Activated T-helper 17 cell treated with anti-CD3 and anti-CD28 coated beads, Interleukin-2, amount 50 U/mL, for 72 hours (primary cell): ENCODE measurements at places on chromosomes 5 and 9.

DNA sequence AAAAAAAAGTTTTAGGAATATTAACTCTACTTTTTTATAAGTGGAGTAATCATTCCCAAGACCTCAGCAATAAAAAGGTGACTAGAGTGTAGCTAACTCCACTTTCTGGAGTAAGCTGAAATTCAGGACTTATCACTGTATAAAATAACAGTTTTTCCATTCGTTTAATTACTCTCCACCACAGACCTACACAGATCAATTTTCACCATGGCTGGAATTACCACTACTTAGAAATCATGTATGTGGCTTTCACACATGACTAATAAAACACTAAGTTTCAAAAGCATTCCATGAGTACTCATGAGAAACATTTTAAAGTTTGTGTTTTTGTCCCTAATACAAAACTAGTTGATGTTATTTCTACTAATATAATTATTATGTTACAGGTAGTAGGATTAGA lies 9.9 kb downstream of the PLPP1 start:
- ATAC-seq: peak; percentile 73

GRCh38 chr5:148998174-148998797 lies 64.6 kb downstream of the SH3TC2 start:
- peak; percentile 32 for ATAC-seq

GRCh38 chr5:178337334-178337741 lies 104.7 kb upstream of the PHYKPL start:
- ATAC-seq: no peak

GRCh38 chr5:147855774-147856069 lies 22.8 kb upstream of the SCGB3A2 start:
- ATAC-seq: no peak

DNA sequence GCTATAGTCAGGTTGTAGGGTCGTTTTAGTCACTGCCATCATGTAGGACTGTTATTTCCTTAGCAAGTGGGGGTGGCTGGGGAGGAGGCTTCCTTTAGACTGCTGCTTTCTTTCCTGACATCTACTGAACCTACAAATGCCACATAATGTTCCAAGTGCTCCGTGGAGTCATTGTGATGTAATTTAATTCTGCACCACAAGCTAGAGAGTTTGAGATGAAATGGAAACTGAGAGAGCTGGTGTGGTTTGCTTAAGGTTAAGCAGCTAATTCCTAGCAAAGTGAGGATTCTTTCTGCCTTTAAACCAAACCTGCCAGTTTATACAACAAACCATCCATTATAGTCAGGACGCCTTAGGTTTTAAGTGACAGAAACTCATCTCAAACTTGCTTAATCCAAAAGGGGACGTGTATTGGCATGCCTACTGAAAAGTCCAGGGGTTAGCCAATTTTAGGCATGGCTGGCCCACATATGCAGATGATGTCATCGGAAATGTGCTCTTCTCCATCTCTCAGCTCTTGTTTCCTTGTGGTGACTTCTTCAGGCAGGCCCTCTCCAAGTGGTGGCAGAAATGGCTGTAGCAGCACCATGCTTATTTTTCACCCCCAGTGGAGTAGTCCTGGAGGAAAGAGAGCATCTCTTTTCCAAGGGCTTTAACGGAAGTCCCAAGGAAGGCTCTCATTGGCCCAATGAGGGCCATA lies 30.5 kb downstream of the ZNF618 start:
- ATAC-seq: no peak

GRCh38 chr5:75951716-75952115 lies 131.5 kb upstream of the SV2C start:
- no peak for ATAC-seq

DNA sequence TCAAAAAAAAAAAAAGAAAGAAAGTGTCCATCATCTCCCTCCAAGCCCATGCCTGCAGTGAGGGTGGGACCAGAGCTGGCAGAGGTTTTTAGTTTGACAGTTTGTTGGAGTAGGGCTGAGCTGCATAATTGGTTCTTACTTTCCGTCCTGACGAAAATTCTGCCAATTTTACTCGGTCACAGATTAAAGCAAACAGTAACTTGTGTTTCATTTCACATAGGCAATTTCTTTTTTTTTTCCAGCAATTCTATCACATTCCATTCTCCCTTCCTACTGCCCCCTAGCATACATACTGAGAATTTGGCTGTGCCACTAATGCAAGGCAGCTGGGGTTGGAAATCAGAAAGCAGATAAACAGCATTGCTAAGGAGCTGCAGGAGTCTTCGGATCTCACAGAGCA lies 132.4 kb downstream of the FRMD3 start:
- ATAC-seq: no peak

DNA sequence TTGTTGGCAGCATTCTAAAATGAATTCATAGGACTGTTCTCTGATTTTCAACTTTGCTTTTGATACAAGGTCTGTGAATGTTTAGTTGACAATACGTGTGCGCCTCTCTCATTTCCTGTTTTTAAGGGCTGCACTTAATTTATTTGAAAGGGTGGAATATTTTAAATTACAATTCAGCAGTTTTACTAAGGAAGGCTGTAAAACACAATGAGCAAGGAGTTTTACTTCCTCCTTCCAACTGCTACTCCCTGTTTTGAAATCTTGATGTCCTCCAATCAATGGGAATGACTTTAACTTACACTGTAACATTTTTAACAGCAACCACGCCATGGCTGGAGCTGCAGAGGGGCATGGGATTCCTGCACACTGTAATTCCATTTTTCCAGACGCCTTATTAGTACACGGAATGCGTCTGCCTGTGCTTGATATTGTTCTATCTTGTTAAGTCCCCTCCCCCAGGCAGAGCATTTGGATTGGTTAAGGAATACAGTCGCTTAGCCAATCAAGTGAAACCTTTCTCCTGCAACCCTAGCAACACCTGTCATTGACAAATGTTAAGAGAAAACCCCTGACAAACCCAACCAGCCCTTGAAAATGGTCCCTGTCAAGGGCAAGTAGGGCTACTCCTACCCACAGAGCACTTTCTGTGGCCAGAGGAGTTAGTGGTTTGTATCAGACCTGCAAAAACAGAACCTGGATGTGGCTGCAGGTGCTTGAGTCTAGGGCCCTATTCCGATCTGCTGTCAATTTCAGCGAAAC lies 12.5 kb upstream of the ZSWIM6 start:
- ATAC-seq: peak; percentile 64
